ENCODE measurements at places on chromosomes 7 and 10. TPM values are rescaled to one million over a fixed set of nuclear protein-coding genes. Genes with fewer than 3 reads are reported as not detected.

Gene WBP1L
- total RNA-seq: 107 TPM

Gene SLC35G1
- 3.7 TPM for total RNA-seq

Gene UTF1
- total RNA-seq: not detected

Gene PFKFB3
- total RNA-seq: 68.0 TPM

Gene FGL2
- total RNA-seq: 77.9 TPM

Gene PNLIPRP3
- not detected for total RNA-seq

GRCh38 chr10:102963756-102964025 is 45.6 kb downstream of the CNNM2 start:
- no peak overlapping the region for H3K27ac ChIP-seq
- peaks cover 2% of the 10 kb centered on the region for H3K4me1 ChIP-seq

DNA sequence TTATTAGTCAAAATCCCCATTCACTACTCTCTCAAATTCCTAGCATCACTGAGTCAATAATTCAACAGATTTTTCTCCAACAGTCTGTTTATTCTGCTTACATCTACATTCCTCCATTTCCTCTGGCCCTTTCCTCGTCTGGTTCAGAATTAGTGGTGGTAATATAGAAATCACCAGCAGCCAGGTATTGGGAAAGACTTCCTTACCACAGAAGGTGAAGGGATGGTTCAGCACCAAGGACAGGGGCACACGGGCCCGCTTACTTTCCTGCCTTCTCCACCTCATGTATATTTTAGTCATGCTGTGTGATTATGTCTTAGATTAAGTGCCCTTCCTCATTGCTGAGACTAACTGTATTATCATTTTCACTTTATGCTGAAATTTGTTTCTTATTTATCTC is 70.4 kb upstream of the APBB1IP start:
- no peak overlapping the region for H3K4me3 ChIP-seq
- no peaks in the 10 kb centered on the region for H3K36me3 ChIP-seq
- no peak overlapping the region for H3K27ac ChIP-seq
- H3K27me3 ChIP-seq: no peaks in the 10 kb centered on the region
- H3K4me1 ChIP-seq: no peaks in the 10 kb centered on the region

- H3K4me1 ChIP-seq: no peaks in the 10 kb centered on the region
- no peak overlapping the region for H3K4me3 ChIP-seq
- H3K27me3 ChIP-seq: no peaks in the 10 kb centered on the region
- DNase-seq: no peak
- H3K27ac ChIP-seq: no peak overlapping the region
Observed at GRCh38 chr10:1214882-1215540, 158.8 kb downstream of the WDR37 start.

DNA sequence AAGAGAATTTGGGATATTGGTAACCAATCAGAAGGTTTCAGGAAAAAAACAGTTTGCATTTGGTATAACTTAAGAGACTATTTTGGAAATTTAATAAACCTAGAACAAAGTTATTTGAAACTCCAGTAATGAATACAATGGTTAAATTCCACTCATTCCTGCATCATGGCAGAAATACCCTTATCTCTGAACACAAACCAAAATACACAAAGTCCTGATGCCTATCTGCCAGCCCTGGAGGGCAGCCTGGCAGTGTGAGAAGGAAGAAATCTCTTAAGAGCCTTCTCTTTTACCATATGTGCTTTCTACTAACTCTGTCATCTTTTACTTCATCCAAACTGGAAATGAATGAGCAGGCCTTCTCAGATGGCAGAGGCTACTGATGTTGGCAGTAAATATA is 147.1 kb upstream of the LYZL1 start:
- H3K27ac ChIP-seq: peak overlapping the region; percentile 22
- DNase-seq: no peak
- no peak overlapping the region for H3K4me3 ChIP-seq
- H3K4me1 ChIP-seq: no peaks in the 10 kb centered on the region

- no peak for DNase-seq
- peaks cover 3% of the 10 kb centered on the region for H3K4me1 ChIP-seq
- no peak overlapping the region for H3K4me3 ChIP-seq
- no peaks in the 10 kb centered on the region for H3K27me3 ChIP-seq
- H3K36me3 ChIP-seq: no peaks in the 10 kb centered on the region
- no peak overlapping the region for H3K27ac ChIP-seq
Observed at GRCh38 chr7:42091461-42092291, 145.3 kb downstream of the GLI3 start.

DNA sequence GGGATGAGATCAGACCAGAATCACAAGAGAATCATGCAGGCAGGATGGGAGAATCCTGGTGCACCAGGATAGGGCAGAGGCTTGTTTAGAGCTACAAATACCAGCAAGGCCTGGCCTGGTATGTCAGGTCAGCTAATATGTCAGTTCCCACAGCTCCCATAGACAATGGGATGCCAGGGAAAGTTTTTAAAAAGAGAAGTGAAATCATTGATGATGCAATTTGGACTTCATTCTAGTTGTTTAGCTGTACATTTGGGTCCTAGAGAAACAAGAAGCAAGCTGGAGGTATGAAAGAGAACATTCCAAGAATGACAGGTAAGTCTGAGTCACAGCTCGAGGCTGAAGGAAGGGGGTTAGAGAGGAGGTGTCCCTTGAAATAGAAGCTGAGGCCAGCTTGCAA is 45.2 kb downstream of the GPR141 start:
- no peak for DNase-seq
- peaks cover 6% of the 10 kb centered on the region for H3K4me1 ChIP-seq
- peak overlapping the region; percentile 71 for H3K27ac ChIP-seq
- H3K36me3 ChIP-seq: no peaks in the 10 kb centered on the region
- H3K4me3 ChIP-seq: no peak overlapping the region

DNA sequence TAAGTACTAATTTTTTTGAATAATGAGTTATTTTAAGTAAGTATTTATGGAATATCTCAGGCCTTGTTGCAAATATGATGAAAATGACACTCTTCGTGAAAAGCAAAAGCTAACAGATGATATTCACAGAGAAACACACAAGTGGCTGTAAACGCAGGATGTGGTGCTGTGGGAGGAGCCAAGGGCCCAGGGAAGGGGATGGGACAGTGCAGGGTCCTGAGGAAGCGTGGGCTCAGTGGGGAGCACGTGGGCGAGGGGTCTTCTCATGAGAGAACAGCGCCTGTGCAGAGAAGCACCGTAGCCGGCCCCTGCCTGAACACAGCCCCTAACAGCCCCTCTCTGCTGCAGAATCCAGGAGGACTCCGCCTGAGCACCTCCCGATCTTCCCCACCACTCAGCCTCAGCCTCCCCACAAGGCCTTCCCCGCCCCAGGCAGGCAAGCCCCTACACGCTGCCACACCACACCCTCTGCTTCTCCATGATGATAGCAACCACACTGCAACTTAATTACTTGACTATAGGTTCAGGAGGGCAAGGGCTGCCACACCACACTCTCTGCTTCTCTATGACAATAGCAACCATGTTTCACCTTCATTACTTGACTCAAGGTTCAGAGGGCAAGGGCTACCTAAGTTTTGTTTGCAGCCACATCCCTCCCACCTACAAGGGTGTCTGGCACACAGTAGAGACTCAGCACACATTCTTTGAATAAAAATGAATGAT is 152.6 kb upstream of the RNF32 start:
- H3K4me3 ChIP-seq: no peak overlapping the region
- H3K27ac ChIP-seq: no peak overlapping the region
- no peaks in the 10 kb centered on the region for H3K27me3 ChIP-seq
- H3K4me1 ChIP-seq: no peaks in the 10 kb centered on the region
- H3K36me3 ChIP-seq: no peaks in the 10 kb centered on the region

- H3K4me3 ChIP-seq: no peak overlapping the region
- no peak overlapping the region for H3K27ac ChIP-seq
- H3K27me3 ChIP-seq: no peaks in the 10 kb centered on the region
- DNase-seq: no peak
- no peaks in the 10 kb centered on the region for H3K36me3 ChIP-seq
Observed at GRCh38 chr10:88682491-88682890, 18.2 kb downstream of the LIPF start.

GRCh38 chr10:78768041-78768835 is 300.5 kb upstream of the ZMIZ1 start:
- H3K27ac ChIP-seq: peak overlapping the region; percentile 52
- no peaks in the 10 kb centered on the region for H3K36me3 ChIP-seq
- no peak overlapping the region for H3K4me3 ChIP-seq
- H3K4me1 ChIP-seq: peaks cover 13% of the 10 kb centered on the region

DNA sequence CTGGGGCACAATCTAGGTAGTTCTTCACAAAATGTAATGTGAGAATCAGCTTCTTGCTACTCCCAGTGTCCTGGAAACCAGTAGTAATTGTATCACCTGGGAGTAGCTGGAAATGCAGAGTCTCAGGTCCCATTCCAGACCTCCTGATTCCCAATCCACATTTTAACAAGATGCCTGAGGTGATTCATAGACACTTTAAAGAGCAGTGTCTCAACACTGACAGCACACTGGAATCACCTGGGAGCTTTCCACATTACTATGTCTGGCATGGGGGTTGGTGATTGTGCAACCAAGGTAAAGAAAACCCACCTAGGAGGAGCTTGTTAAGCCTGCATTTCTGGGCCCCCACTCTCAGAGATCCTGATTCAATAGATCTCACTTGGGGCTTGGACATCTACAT is 11.1 kb downstream of the DPY19L1 start:
- no peaks in the 10 kb centered on the region for H3K27me3 ChIP-seq
- H3K4me1 ChIP-seq: peaks cover 3% of the 10 kb centered on the region
- H3K36me3 ChIP-seq: no peaks in the 10 kb centered on the region
- no peak for DNase-seq
- H3K4me3 ChIP-seq: no peak overlapping the region
- no peak overlapping the region for H3K27ac ChIP-seq

GRCh38 chr10:114395366-114396022 is 8.8 kb downstream of the AFAP1L2 start:
- H3K4me3 ChIP-seq: no peak overlapping the region
- H3K27me3 ChIP-seq: no peaks in the 10 kb centered on the region
- DNase-seq: no peak
- no peaks in the 10 kb centered on the region for H3K36me3 ChIP-seq
- no peaks in the 10 kb centered on the region for H3K4me1 ChIP-seq

Measured in ascending aorta (tissue), 2 donors.